Stimulated activated CD4-positive, alpha-beta T cell treated with anti-CD3 and anti-CD28 coated beads, TNF-alpha, amount 100 ng/mL, for 1 hour (primary cell): ENCODE measurements at places on chromosomes 6 and 20.

- DNase-seq = no peak
Observed at GRCh38 chr6:89623749-89624148, 14.8 kb downstream of the LYRM2 start.

GRCh38 chr20:21936261-21936660, 230.8 kb downstream of the PAX1 start:
- DNase-seq = no peak

DNA sequence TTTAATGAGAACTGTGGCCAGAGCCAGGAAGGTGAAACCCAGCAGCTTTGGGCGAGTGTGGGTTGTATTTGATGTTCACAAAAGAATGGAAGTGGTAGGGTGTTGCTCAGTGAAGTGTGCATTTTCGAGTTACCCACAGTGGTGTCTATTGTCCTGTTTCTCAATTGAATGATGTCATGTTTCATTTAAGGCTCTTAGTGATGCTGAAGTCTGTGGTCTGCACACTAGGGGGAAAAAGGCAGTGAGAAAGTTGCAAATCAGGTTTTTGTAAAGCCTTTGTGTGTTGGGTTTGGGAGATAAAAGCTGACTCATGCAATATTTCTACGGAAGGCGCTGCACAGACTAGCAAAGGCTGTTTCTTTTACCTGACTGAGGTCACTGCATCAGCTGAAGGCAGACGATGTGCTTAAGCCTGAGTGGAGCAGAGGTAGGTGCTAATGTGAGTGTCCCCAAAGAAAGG, 121.1 kb downstream of the PLEKHG1 start:
- no peak for DNase-seq

GRCh38 chr6:15148356-15148946, 97.4 kb upstream of the JARID2 start:
- DNase-seq = no peak

DNA sequence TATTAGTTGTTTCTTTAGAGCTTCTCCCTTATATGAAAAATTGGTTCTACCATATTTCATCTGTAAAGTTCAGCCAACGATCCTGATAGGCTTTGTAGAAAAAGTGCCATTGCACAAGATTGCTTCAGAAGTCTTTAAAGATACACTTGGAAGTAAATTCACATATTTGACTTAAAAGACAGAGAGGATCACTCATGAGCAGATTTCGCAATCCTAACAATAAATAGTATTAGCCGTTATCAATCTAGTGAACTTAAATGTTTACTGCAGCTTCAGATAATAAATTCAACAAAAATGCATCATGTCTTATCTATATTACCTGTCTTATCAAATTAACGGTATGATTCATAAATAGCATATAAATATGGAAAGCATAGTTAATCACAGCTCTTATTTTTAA, 8.7 kb upstream of the SLC17A4 start:
- no peak for DNase-seq

GRCh38 chr6:124223611-124224345, 420.1 kb downstream of the NKAIN2 start:
- no peak for DNase-seq

GRCh38 chr6:118650582-118651281, 659 bp downstream of the CEP85L start:
- DNase-seq = no peak

- DNase-seq = no peak
Observed at GRCh38 chr6:95431637-95432228, 145.6 kb upstream of the MANEA start.

DNA sequence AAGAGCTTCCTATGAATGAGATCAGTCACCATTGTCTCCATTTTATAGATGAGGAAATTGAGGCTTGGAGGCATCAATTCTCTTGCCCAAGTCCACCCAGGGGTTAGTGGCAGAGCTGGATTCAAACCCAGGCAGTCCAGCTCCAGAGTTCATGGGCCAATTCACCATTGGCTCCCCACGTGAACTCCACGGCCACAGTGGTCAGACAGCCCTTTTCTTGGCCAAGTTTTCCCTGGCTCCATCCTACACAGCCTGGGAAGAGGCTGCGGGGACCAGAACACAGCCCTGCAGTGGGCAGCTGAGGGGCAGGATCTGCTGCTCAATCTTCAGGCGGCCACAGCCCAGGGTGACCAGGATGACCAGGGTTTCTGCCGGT, 20.5 kb downstream of the TGM2 start:
- no peak for DNase-seq

GRCh38 chr6:42889815-42890214, 10.4 kb downstream of the RPL7L1 start:
- no peak for DNase-seq

GRCh38 chr6:159249128-159249527, 79.9 kb downstream of the FNDC1 start:
- DNase-seq = no peak

DNA sequence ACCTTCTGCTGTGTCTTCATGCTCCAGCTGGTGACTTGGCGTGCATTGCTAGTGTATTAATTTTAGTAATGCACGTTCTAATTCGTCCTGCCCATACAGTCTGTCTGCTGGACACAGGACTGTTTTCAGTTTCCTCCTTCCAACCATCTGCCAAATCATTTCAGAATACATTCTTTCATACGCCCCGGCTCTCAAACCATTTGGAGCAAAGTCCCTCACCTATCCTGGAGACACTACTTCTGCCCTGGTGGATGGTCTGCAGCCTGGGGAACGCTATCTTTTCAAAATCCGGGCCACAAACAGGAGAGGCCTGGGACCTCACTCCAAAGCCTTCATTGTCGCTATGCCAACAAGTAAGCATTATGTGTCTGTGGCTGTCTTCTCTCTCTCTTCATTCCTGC, 60.5 kb downstream of the FNDC1 start:
- no peak for DNase-seq

GRCh38 chr6:14964556-14965270, 281.2 kb upstream of the JARID2 start:
- no peak for DNase-seq

DNA sequence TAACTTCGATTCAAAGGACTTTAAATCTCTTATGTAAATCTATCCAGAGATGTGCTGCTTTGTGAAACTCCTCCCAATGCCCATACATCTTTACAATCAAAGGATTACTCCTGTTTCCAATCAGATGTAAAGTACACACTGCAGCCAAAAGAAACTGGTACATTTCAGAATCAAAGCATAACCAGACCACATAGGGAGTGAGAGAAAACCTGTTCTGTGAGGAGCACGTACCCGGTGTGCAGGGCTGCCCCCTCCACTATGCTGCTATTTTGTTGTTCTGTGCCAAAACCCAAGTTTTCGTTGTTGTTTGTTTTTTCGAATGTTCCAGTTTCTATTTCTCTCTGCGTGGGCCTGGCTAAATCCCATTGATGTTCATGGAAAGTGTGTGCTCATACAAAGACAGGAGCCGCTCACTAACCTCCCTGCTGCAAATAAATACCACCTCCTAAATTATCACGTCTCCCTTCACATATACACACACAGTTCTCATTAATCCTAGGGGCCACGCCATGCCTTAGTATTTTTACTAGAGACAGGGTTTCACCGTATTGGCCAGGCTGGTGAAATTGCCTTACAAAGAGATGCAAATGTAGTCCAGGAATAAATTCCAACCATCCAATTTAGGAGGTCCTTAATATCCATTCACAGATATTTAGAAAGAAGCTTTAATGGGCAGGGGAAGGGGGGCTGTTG, 52.9 kb downstream of the ATP9A start:
- no peak for DNase-seq

DNA sequence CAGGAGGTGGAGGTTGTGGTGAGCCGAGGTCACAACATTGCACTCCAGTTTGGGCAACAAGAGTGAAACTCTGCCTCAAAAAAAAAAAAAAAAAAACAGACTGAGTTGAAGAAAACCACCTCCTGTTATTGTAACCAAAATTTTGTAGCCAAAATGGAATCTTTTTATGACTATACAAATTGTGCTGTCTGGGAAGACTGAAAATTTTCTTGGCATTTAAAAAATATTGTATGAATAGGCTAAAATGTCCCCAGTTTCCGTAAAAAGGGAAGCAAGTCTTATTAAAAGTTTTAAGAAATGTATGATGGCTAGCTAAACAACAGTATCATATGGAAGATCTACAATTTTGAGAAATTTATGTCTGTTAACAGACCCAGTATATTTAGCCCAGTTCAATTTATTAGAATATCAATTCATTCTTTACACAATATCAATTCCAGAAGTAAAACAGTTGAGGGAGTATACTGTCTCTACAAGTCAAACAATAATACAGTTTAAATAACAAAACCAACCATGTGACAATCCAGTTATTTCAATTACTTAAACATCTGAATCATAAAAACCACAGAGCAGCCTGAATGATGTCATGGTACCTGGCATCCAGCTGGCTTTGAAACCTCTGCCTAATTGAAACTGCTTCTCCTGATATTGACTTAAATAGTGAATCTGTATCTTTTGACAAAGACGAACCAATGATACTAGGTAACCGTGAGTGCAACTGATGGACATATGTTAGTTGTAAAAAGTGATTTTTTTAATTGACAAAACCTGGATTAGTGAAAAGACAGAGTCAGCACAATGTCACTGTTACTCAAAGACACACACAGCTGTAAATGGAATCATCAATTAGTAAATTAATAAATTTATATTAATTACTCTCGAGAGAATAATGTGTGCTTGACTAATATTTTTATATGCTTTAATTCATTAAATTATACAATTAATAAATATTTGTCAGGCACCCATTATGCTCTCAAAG, 166.6 kb upstream of the MARCKS start:
- no peak for DNase-seq

DNA sequence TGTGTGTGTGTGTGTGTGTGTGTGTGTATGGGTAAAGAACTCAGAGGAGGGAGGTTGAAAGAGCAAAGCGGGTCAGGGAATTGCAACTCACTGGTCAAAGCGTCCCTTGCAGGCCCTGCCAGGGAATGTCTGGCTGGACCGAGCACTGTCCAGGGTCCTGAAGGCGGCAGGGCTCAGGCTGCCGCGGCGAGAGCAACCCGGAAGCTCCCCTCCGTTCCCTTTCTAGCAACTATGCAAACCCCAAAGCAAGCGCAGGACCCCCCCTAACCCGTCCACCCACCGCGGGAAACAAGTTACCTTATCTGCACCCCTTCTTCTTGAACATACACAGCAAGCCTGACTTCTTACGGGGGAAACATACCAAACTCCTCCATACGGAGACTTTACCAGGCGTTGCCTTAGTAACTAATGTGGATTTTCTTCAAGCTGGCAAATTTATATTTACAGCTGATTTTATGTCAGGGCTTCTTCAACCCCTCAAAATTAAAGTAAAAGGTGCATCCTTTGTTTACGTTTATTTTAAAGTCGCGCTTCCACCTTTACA, 538 bp upstream of the GRM1 start:
- no peak for DNase-seq

GRCh38 chr6:80541886-80542285, 435.4 kb downstream of the BCKDHB start:
- DNase-seq = no peak

GRCh38 chr20:17568972-17569521, 828 bp upstream of the DSTN start:
- DNase-seq = no peak
